Thymus (tissue), 14 donors: ENCODE measurements at places on chromosomes 7 and 10. TPM values are rescaled to one million over a fixed set of nuclear protein-coding genes. Genes with fewer than 3 reads are reported as not detected.

DNA sequence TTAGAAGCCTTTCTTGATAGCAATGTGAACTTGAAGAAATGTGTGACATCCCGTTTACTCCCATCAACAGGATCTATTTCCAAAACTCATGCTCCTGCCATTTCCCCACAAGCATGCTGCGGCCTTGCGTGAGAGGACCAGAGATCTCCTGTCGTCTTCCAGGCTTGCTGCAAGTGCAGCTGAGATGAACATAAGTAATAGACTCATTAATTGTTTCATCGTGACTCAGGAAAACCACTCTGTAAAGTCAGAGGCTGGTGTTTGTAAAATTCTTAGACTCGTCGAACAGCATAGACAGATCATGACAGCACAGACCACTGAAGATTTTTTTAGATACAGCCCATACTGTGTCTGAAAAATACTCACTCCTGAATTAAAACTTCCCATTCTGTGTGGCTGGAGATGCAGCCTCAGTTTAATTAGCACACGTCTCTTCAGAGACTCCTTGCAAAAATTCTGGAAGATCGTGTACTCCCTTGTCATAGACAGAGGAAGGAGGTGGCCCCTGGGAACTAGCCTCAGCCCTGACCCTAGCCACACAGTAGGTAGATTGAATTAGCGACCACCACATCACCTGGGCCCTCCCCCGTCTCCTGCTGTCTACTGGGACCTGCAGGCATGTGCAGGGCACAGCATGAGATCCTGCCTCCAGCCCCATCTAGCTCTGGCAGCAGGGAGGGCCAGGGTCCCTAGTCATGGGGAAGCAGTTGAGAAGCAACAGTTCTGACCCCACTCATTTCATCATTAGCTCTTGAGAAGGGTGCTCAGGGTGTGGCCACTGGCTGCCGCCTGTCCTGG, 226.0 kb downstream of the CELF2 start:
- H3K36me3 ChIP-seq: peaks cover 57% of the 10 kb centered on the region
- peaks cover 29% of the 10 kb centered on the region for H3K4me1 ChIP-seq
- no peak overlapping the region for H3K4me3 ChIP-seq
- DNase-seq: no peak

Gene EDRF1
- 27.3 TPM for total RNA-seq

Gene TAS2R41
- total RNA-seq: 0.24 TPM

GRCh38 chr7:130491841-130492522, at the start of gene MEST:
MEST (plus strand) TSS chr7:130492085; CDS start chr7:130492314, 229 bp downstream.
- no peaks in the 10 kb centered on the region for H3K4me1 ChIP-seq
- H3K27me3 ChIP-seq: no peaks in the 10 kb centered on the region
- H3K36me3 ChIP-seq: no peaks in the 10 kb centered on the region
- peak within 1 kb of the TSS; percentile 30 for H3K27ac ChIP-seq

- H3K4me3 ChIP-seq: no peak overlapping the region
- H3K4me1 ChIP-seq: no peaks in the 10 kb centered on the region
- no peaks in the 10 kb centered on the region for H3K36me3 ChIP-seq
- no peaks in the 10 kb centered on the region for H3K27me3 ChIP-seq
- no peak overlapping the region for H3K27ac ChIP-seq
- DNase-seq: no peak
Measured at GRCh38 chr7:105886776-105887175, 10.4 kb upstream of the ATXN7L1 start.

Gene SPDYE9
- not detected for total RNA-seq

Gene GPR15LG
- total RNA-seq: 0.38 TPM

Gene SPDYE5
- total RNA-seq: 0.05 TPM

- no peak overlapping the region for H3K27ac ChIP-seq
- no peaks in the 10 kb centered on the region for H3K4me1 ChIP-seq
- peak overlapping the region; percentile 52 for H3K4me3 ChIP-seq
- no peaks in the 10 kb centered on the region for H3K36me3 ChIP-seq
Measured at GRCh38 chr7:51315393-51316261, 982 bp downstream of the COBL start.
